ENCODE measurements at places on chromosomes 2 and 18.

GRCh38 chr2:27018142-27018541, 14.6 kb upstream of the TMEM214 start:
- DNase-seq: no peak

DNA sequence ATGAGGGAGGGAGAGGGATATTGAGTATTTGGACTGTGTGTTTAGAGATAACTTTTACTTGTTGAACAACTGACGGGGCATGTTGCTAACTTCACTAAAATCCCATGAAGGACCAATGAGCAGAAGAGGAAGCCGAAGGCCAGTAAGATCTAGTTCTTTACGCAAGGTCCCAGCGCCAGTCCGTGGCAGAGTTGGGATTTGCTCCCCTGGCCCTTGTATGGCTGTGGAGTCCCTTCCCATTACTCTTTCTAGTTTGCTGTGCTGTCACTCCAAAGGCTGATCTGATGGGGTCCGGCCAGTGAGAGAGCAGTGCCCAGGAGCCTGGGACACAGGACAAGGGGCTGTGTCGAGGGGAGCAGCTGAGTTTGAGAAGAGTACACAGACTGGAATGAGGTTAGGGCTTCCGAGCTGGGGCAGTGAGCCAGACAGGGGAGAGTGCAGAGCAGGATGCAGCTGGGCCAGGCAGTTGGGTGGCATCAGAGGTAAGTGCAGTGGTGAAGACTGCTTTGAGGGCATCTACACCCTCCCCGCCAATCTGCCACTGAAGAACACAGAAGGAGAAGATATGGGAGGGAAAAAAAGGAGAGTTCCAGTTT, 692.9 kb upstream of the HS6ST1 start:
- no peak for DNase-seq

DNA sequence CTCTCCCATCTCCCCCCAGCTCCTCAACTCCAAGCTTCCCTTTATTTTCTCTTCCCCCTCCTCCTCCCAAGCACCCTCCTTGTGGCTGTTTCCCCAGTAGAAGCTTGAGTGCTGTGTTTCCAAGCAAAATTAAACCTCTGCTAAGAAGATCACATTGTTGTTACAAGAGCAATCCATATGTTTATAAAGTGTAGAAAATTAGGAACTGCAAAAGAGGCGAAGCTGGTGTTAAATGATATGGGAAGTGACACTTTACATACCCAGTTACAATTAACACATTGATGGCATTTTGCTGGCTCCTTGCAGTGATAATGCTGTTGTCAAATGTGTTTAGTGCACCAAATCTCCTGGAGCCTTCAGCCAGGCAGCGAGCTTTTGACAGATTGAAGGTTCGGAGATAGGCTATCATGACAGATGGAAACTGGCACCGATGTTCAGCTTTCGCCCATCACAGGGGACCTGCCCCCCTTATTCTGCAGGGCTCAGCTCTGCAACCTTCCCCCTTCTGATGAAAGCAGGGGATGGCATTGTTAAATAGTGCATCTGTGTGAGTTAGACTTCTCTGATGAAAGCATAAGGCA, 259.8 kb upstream of the ATP5MC3 start:
- no peak for DNase-seq

- DNase-seq: no peak
Measured at GRCh38 chr2:98908931-98909316, 27.1 kb downstream of the CRACDL start.

Data from NCI-H1105 (cell line).